Neural crest cell (in vitro differentiated cells): ENCODE measurements at places on chromosomes 6 and 20. TPM values are rescaled to one million over a fixed set of nuclear protein-coding genes. Genes with fewer than 3 reads are reported as not detected.

GRCh38 chr6:130076512-130076911 lies 58.1 kb downstream of the L3MBTL3 start:
- DNase-seq, result no peak

DNA sequence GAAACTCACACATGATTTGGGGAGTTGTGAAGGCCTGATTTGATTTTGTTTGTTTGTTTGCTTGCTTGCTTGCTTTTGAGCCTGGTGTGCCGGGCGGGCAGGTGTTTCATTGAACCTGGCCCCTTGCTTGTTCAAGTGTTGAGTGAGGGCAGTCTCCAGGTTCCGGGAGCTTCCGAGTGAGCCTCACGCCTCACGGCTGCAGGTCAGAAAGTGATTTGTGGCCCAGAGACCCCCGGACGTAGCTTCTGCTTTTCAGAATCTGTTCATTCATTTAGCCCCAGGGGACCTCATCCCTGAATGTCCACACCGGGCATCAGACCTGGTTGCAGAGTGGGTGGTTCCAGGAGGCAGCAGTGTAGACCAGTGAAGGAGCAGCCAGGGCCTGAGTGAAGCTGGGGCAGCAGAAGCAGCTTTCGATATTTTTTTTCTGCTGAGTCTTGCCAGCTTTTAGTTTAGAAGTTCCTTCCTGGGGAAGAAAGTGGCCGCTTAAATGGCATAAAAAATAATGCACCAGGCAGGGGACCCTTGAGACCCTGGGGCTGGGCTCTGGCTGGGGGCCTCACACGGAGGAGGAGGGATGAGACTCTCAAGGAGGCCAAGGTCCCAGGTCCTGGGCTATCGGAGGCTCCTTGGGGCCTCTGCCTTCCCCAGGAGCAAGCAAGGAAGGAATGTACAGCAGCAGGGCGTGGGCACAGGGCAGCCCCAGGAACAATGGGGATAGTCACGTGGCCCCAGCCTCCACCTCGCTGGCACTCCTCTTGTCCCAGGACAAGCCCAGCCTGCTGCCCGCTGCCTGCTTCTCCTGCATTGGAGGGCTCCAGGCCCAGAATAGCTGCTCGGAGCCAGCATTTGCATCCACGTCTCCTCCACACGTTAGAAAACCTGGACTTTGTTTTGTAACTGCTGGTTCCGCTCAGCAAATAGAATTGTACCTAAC lies 89.2 kb upstream of the BHLHE23 start:
- DNase-seq, result no peak

- DNase-seq, result no peak
Measured at GRCh38 chr6:118908441-118908840, 14.5 kb downstream of the ASF1A start.

R3HDML gene
- not detected in 2 replicates for total RNA-seq

MYCT1 gene
- total RNA-seq, result not detected in 2 replicates

TREM1 gene
- not detected in 2 replicates for total RNA-seq

APCDD1L gene
- not detected in 2 replicates for total RNA-seq
